ENCODE measurements at places on chromosomes 16 and 17. TPM values are rescaled to one million over a fixed set of nuclear protein-coding genes. Genes with fewer than 3 reads are reported as not detected.

Gene SLC13A2
- 0.21 TPM for total RNA-seq

Gene RNF43
- total RNA-seq = 0.61 TPM

Gene HOXB6
- 6.7 TPM for total RNA-seq

Gene PPP1R27
- total RNA-seq = not detected

Gene KCNJ12
- total RNA-seq = 0.96 TPM

Gene TEX19
- 0.27 TPM for total RNA-seq

Gene SEPTIN12
- total RNA-seq = not detected

Gene CYGB
- 1.9 TPM for total RNA-seq

Gene ASB16
- not detected for total RNA-seq

Gene SPNS3
- 0.05 TPM for total RNA-seq

Gene CD19
- not detected for total RNA-seq

Gene CBFA2T3
- total RNA-seq = 0.47 TPM

Gene CA10
- not detected for total RNA-seq

Gene SBK1
- 0.38 TPM for total RNA-seq
